ENCODE measurements at places on chromosomes 1 and 21.

DNA sequence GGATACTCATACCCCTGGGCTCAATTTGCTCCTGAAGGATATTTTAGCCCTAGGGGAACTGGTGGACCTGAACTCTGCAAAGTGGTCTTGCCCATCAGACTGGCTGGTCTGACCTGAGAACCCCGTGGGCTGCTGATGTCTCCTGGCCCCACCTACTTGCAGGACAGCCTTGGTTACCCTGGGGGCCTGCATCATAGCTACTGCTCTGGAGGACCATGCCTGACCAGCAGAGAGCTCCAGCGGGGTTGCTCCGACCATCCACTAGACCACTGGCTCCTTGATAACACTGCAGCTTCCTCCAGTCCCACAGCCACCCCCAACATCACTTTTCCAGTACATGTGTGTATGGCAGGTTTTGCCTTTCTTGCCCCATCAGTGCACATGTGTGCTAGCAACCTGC is 331.6 kb upstream of the BRINP3 start:
- DNase-seq = no peak

GRCh38 chr21:38679534-38679933 is 126.2 kb upstream of the ETS2 start:
- DNase-seq = no peak

- DNase-seq = no peak
Measured at GRCh38 chr1:31977385-31978131, 36.1 kb upstream of the KHDRBS1 start.

DNA sequence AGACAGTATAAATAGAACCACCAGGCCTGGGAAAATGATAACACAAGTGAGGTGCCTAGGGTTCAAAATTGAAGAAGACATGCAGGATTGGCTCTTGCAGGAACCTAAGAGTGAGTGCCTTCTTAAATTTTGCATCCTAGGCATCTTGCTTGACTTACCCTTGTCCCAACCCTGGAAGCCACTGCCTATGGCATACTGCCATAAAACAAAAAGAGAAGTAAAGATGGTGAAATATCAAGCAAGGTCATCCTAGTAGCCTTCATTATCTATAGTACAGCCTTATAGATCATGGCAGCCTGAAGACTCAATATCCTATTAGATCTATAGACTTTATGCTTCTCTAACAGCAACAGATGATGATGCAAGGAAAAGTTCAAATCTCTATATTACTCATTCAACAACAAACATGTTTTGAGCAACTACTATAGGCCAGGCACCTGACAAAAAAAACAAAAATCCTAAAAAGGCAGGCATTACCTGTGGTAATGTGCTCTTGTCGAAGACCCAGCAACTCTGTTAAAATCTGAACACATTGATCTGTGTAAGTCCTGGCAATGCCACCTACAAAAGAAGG is 6.3 kb downstream of the AP4B1 start:
- no peak for DNase-seq

GRCh38 chr1:228399531-228400236 is 7.0 kb downstream of the TRIM11 start:
- DNase-seq = no peak

DNA sequence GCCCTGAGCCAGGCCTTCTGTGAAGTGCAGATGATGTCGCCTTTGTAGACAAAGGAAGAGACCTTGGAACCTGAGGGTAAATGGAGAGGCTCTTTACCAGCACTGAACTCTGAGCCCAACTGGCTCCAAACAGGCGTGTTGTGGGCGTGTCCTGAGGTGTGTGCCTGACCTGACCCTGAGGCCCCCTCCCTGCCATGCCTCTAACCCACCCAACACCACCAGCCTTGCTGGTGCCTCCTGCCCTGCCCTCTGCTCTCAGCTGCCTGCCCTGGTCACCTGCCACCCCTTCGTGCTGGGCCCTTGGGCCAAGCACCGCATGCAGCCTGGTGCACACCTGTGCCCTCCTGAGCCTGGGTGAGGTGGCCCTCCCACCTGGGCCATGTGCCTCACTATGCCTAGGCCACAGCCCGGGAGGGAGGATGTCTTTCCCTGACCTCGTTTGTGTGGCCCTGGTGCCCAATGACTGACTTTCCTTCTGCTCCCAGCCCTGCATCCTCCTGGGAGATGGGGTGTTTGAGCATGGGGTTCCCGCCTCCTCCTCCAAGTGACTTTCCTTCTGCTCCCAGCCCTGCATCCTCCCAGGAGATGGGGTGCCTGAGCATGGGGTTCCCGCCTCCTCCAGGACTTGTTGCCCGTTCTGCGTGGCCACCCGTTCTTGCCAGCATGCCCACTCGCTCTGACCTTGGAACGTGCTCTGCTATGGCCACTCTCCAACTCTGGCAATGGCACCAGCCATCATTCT is 157.0 kb downstream of the PCBP3 start:
- DNase-seq = no peak

DNA sequence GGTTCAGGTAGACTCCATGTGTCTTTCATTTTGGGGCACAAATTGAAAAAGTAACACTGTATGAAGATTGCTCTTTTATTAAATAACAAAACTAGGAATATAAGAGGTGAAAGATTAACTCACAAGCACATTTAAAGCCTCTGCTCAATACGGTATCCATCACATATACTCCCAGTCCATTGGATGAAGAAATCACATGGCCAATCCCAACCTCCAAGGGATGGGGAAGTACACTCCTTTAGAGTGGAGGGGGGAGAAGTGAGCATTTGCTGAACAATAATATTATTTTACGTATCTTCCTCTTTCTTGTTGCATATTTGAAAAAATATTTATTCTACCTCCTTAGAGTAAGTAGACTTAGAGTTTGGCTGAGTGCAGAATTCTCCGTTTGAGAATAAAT is 316.5 kb downstream of the LMX1A start:
- DNase-seq = no peak

DNA sequence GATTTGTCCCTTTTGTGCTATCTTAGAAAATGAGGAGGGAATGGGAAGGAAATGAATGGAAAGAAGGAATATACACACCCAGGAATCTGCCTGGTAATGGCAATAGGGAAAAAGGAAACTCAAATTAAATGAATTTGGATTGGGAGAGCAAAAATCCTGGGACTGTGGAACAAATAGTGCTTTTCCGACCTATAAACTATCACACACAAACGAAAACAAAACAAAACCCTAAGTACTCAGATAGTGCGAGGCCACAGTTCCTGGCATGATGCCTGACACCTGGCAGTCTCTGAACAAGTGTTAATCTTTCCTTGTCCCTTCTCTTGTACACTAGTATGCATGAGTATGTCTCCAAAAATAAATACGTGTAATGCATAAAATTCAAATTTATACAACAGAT is 319.8 kb upstream of the SPAG17 start:
- no peak for DNase-seq

DNA sequence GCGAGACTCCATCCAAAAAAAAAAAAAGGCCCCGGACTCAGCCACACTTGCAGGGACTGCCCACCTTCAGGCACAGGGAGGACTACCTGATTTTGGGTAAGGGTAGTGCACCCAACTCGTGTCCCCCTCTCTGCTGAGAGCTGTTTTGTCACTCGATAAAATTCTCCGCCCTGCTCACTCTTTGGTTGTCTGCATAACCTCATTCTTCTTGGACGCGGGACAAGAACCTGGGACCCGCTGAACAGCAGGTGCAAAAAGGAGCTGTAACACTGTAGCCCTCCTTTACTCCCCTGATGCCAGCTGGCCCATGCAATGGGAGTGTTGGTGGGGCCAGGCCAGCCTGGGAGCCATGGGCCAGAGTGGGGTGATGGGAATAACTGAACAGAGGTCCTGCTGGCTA is 10.6 kb downstream of the S100B start:
- DNase-seq = no peak

- DNase-seq = no peak
Measured at GRCh38 chr1:58011978-58012377, 534.5 kb downstream of the OMA1 start.

DNA sequence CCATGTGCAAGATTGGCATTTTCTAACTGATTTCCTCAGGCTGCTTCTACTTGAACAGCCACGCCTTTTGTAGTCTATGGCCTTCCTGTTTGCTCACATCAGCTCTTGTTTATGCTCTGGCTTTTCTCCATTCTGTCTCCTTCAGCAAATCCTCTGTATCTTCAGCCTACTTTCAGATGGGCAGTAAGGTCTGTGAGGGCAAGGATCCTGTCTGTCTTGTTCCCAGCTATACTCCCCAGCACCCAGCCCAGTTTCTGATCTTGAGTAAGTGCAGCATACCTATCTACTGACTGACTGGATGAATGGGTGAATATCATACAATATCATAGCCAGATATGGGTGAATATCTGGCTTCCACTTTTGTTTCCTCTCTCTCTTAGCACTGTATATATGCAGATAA is 438.1 kb downstream of the LMO4 start:
- no peak for DNase-seq

GRCh38 chr1:67431869-67432578 is 1.8 kb upstream of the SERBP1 start:
- no peak for DNase-seq

- peak; percentile 82 for DNase-seq
Measured at GRCh38 chr1:153608742-153609584, 4.0 kb downstream of the S100A16 start.

DNA sequence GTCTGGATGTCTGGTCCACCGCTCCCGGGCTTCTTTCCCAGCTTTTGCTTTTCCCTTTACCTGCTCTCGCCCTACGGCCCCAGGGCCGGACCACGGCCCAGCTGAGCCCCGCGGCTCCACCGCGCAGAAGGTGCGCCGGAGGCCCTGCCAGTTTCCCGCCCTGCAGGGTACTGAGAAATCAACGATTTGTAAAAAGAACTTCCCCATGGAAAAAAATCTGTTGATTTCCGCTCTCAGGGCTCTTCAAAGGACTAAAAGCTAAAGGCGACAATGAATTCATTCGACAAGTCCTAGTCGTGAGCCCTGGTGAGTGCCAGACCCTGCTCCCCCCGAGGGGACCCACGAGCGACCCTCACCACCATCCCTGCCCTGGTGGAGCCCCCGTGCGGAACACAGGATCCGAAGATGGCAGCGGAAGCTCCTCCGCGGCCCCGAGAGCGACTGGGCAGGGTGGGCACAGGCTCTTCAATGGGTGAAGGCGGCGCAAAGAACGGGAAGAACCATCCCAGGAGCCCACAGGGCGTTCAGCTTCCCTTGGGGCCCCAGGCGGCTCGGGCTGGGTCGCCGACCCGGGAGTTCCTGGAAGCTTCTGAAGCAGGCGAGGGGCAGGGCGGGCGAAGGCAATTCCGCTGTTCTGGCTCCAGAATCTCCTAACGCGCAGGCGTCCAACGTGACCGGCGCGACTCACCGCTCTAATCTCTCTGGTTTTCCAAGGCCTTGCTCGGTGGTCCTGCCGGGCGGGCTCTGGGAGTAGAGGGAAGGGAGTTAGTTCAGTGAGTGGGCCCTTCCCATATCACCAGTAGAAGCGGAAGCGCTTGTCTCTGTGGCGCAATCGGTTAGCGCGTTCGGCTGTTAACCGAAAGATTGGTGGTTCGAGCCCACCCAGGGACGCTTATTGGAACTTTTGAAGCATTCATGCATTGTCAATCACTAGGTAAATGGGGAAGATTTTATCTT is 6.6 kb upstream of the RNU1-2 start:
- DNase-seq = peak; percentile 87

GRCh38 chr1:156804026-156804425 is 12.6 kb downstream of the SH2D2A start:
- DNase-seq = no peak

GRCh38 chr1:21537932-21538630 is 28.9 kb downstream of the ALPL start:
- no peak for DNase-seq

DNA sequence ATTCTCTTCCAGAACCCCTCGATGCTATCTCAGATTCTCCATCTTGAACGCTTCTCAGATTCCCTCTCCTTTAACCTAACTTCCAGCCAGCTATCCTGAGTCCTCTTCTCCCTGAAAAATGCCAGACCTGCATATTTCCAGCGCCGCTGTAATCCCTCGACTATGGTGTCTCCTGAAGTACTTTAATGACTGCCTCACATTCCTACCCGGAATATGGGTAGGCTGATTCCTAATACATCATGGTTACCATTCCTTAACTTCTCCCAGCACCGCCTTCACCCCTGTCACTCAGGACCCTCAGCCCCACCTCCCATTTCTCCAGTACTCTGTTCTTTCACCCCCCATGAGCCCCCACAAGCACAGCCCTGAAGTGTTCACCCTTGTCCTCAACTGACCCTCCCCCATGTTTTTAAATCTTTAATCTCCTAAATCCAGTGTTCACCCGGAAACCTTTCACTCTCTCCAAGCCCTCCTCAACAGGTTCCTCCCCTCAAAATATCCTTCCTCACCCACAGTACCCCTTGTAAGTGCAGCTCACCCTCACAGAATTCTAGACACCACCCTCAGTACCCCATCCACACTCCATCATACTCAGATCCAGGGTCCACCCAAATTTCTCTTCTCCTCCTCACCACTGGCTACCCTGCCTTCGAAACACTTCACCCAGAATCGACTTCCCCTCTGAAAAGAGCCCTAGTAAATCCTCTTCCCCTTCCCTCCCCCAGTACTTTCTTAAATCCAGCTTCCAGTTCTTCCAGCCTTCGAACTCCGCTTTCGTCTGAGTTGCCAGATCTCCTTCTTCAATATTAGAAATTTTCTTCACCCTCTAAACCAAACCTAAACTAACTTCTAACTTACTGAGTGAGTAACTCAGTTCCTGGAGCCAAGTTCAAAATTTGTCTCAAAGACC is 922 bp downstream of the CPT2 start:
- DNase-seq = no peak

DNA sequence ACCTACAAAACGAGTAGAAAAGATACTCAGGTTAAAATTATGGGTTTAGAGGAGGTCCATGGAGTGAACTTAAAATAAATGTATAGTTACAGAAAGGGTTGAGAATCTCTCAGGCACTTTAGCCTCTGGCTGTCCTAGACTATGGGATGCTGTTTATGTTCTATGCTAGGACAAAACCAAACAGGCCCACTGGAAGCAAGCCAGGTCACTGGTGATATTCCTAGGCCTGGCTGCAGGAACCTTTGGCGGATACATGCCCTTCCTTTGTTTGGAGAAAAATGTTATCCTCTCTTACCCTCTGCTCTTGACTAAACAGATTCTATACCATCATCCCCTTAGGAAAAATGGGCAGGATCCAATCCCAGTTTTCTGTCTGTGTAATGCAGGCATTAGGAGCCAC is 90.7 kb upstream of the DUSP10 start:
- no peak for DNase-seq
